ENCODE measurements at places on chromosomes 2 and 18.
A peak's percentile ranks its signal among the peaks of the same experiment; 100 is the strongest.

GRCh38 chr2:128401680-128402079 is 83.0 kb upstream of the HS6ST1 start:
- H3K4me3 ChIP-seq, result no peak overlapping the region
- DNase-seq, result no peak
- peaks cover 10% of the 10 kb centered on the region for H3K4me1 ChIP-seq

GRCh38 chr2:225531559-225531958 is 132.0 kb downstream of the NYAP2 start:
- no peaks in the 10 kb centered on the region for H3K4me1 ChIP-seq
- no peak overlapping the region for H3K27ac ChIP-seq
- H3K4me3 ChIP-seq, result no peak overlapping the region
- H3K36me3 ChIP-seq, result no peaks in the 10 kb centered on the region

DNA sequence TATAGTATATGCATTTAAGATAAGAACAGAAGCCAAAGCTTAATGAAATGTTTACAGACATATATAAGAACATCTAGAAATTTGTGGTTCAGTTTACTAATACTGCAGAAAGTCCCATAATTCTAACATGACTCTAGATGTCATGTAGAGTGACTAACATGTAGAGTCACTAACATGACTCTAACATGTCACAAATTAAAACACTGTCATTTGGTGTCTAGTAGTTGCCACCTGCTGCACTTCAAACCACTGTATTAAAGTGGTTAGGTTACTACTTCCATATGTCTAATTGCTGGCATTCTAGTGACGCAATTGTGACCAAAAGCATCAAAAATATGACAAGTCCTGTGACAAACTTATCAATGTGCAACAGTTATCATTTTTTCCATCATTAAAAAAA is 100.2 kb upstream of the WDR75 start:
- DNase-seq, result no peak
- H3K4me1 ChIP-seq, result no peaks in the 10 kb centered on the region
- H3K36me3 ChIP-seq, result 0 out of 2 replicates have a peak, but pooled peaks cover 4% of the 10 kb centered on the region
- H3K27ac ChIP-seq, result no peak overlapping the region

- peaks cover 16% of the 10 kb centered on the region for H3K4me1 ChIP-seq
- H3K4me3 ChIP-seq, result no peak overlapping the region
- no peak for DNase-seq
- H3K27me3 ChIP-seq, result no peaks in the 10 kb centered on the region
- H3K27ac ChIP-seq, result no peak overlapping the region
- peaks cover 4% of the 10 kb centered on the region for H3K36me3 ChIP-seq
Observed at GRCh38 chr2:118525346-118525745, 322.1 kb downstream of the EN1 start.

GRCh38 chr18:74551936-74552555 is 17.7 kb downstream of the CNDP1 start:
- no peak overlapping the region for H3K27ac ChIP-seq
- H3K36me3 ChIP-seq, result peaks cover 6% of the 10 kb centered on the region
- H3K4me3 ChIP-seq, result no peak overlapping the region

DNA sequence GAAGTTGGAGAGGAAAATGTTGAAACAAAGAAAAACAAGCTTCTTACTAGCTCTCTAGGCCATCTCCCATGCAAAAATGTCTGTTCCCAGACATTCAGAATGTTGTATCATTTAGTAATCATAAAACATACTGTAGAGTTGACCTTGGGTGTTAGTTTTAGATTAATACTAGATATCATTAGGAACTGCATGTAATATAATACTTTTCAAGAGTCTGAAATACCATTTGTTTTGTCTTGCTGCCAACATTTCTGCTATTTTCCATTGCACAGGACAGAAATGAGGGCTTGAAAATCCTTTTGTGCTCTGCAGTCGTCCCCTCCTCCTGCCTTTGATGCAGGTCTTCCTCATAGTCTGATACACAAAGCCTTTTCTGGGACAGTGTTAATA is 89.5 kb upstream of the RBMS1 start:
- no peak for DNase-seq
- no peaks in the 10 kb centered on the region for H3K36me3 ChIP-seq
- H3K27ac ChIP-seq, result peak overlapping the region; percentile 6
- no peak overlapping the region for H3K4me3 ChIP-seq
- no peaks in the 10 kb centered on the region for H3K27me3 ChIP-seq
- peaks cover 21% of the 10 kb centered on the region for H3K4me1 ChIP-seq

All from GM23338 (cell line).